ENCODE measurements at places on chromosomes 7 and 10.
A peak's percentile ranks its signal among the peaks of the same experiment; 100 is the strongest.

DNA sequence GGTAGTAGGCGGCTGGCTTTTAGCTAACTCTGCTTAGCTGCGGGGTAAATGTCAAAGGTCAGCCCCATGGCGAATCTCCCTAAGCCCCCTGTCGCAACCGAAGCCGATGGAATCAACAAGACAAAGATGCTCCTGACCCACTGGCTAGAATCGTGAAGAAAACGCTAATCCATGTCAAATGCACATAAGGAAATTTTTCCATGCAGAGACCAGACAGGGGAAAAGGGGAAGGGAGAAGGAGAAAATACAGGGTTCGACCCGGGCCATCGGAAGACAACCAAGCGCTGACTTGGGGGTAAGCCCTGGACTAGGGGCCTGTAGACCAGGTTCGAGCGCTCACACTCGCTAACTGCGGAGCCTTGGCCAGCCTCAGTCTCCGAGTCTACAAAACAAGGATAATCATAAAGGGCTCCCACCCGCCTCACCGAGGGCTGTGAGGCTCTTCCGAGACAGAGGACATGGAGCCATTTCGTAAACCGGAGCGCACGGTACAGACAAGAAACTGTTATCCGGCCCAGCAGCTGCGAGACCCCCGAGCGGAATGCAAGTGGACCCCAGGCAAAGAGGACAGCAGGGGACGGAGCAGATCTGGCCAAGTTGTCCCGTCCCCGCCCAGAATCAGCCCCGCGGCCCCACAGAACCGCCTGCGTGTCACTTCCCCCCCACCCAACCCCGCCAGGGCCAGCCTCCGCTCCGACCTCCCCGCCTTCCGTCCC lies 507 bp downstream of the SAR1A start:
- no peak for DNase-seq

DNA sequence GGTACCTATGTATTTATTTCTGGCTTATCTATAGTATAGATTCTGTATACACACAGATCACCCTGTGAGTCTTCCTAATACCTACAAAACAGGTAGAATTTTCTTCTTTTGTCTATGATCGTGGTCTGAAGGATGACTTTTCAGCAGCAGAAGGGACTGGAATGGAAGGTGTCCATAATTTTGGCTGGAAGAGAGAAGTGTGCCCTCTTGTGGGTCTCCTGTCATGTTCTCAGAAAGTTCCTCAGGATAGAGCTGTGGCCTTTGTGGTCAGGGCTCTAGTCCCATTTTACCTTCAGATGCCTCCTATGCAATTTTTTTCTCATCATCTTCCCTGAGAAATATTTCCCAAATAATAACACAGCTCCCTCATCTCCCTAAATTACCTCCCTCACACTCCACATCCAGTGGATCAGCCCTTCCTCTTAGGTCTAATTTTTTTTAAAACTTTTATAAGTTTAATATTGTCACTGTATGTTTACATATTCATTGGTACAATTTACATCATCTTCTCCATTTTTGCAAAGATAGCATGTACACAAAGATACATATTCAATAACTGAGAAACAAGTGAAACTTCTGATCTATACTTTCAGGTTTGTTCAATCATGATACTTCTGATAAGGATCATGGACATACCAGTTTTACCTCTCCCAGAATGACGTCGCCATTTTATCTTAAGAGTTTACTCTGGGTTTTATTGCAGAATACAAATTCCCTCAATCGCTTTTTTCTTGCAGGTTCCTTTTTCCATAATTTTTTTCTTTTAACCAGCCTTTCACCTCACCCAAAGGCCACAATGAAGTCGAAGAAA lies 112.7 kb downstream of the REEP3 start:
- DNase-seq: no peak

- DNase-seq: no peak
Observed at GRCh38 chr7:117550625-117551024, 70.8 kb downstream of the CFTR start.

DNA sequence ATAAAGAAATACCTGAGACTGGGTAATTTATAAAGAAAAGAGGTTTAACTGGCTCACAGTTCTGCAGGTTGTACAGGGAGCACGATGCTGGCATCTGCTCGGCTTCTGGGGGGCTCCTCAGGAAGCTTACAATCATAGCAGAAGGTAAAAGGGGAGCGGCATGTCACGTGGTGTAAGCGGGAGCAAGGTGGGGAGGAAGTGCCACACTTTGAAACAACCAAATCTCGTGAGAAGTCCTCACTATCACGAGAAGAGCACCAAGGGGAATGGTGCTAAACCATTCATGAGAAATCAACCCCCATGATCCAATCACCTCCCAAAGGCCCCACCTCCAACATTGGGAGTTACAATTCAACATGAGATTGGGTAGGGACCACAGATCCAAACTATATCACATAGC lies 67.7 kb downstream of the AKR1B1 start:
- no peak for DNase-seq

- DNase-seq: no peak
Observed at GRCh38 chr10:70952921-70953320, 64.6 kb upstream of the PCBD1 start.

DNA sequence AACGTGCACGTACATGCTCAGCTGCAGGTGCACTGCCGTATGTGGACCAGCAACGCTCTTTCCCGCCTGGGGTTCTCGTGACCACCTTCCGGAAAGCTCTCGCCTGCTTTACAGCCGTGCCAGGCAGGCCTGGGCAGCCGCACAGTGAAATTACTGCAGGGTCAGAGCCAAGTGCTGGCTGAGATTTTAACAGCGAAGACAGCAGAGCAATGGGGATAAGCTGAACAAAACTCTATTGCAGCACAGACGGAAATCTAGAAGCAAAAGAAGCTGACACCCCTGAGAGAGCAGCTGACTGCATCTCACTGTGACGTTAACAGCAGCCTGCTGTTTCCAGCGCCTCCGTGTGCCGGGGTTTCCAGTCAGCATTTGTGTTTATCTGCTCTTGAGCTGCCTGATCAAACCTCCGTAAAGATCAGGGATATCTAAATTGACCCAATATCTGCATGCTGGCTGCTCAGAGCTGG lies 179.0 kb downstream of the DIP2C start:
- no peak for DNase-seq

DNA sequence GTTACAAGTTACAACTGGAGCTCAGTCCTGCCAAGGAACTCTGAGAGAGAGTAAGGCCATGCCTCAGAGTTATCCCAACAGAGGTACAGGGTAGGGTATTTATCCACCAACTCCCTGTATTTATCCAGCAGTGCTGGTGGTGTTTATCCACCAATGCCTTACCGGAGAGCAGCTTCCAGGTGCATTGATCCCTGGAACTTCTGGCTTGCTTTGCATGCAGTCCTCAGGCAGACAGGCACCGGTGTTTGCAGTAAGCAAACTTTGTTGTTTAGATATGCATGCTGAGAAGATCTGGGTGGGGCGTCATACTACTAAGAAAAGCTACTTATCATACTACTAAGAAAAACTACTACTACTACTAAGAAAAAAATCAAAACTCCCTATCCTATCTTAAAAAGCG lies 92.4 kb downstream of the CYP26A1 start:
- DNase-seq: no peak

- peak; percentile 25 for DNase-seq
Observed at GRCh38 chr10:89165923-89166322, 41.2 kb downstream of the CH25H start.

GRCh38 chr10:97307866-97308780 lies 10.9 kb upstream of the FRAT1 start:
- no peak for DNase-seq

DNA sequence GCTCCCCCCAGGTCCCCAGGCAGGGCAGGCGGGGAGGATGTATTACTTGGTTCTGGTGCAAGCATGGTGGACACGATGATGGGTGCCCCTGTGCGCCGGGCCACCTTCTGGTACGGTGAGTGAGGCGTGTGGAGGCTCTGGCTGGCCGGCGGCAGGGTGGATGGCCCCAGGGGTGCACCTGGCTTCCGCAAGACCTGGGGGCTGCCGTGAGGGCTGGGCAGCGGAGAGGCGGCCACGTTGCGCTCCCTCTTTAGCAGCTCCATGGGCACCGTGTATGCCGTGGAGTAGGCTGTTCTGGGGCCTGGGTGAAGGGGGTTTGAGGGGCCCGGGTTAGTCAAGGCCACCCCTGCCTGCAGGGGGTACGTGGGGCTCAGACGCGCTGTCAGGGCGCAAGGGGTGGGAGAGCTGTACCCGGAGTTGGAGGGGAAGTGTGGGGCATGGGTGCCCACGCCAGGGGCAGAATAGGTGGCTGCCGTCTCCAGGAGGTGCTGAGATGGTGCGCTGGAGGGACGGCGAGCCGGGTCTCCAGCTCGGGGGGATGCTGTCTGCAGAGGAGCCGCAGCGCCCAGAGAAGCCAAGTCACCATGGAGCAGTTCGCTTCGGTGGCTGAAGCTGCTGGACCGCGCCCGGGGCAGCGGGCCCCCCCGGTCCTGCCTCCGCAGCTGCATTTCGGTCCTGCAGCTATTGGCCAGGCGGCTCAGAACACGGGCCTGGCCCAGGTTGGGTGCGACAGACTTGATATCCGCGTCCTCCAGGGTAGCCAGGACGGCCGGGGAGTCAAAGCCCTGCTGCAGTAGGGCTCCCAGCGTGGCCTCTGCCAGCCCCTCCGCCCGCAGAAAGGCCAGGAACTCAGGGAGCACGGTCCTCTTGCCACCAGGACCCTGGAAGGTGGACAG lies 84.4 kb downstream of the ZRANB1 start:
- DNase-seq: no peak
